Bone marrow (tissue), 2 donors: ENCODE measurements at places on chromosomes 7 and 10.

DNA sequence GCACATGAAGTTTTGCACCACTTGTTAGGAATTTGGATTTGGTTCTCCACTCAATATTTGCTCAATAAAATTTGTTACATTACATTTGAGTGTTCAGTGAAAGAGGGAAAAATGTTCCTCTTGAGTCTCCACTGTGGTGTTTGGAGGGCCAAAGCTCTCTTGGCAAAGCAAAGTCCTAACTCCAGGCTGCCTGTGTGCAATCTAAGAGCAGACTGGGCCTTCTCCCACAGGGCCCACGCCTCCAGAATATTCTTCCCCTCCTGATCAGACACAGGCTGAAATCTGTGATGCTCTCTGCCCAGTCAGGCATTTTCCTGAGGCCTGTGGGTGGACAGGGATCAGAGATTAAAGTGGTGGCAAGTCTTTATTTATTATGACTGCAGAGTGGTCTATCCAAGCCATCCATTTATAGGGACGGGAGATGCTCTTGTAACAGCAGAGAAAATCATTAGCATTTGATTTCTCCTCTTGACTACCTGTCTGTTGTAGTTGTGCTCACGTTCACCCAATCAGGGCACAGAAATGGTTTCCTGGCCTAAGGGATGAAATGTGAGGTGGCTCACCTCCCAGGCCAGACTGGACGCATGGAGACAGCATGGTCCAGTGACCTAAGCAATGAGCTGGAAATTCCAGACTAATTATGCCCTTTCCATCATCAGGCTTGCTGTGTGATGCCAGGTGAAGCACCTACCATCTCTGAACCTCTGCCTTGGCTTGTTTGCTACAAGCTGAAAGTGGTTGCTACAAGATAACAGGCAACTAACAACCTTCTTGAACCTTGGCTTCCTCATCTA lies 147.1 kb upstream of the NRBF2 start:
- DNase-seq: no peak

DNA sequence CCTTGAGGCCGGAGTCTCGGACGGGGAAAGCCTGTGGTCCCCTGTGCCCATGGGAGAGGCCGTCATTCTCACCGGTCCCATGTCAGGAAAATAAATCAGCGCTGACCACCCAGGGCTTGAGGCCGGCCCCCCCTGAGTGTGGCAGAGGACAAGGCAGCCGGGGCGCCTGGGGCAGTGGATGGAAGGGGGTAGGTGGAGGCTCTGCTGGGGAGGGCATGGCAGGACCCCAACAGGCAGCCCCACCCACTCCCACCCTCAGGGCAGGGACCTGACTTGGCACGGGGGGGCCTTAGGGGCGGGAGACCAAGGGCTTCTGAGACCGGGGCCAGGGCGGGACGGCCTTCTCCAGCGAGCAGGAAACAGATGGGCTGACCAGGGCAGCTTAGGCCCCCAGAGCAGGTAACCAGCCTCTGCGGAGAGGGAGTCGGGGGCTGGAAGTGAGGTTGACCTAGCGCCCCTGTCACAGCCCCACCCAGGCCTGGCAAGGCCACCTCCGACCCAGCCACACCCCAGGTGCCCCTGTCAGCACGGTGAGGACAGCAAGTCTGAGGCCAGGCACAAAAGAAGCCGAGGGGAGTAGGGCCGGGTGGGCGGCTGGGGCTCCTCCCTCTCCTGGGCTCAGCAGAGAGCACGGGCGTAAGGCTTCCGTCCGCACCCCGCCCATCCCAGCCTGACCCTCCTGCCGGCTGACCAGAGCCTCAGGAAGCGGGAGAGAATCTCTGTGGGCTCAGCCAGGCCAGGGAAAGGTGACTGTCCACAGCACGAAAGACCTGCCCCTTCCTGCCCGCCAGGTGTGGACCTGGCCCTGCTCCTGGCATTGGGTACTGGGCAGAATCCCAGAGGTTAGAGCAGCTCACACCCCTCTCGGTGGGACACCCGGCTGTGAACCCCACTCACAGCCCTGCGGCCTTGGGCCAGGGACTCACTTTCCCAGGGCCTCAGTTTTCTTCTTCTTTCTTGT lies 87.4 kb downstream of the FOXL3 start:
- no peak for DNase-seq

GRCh38 chr10:119306514-119306951 lies 99.2 kb downstream of the GRK5 start:
- peak; percentile 89 for DNase-seq

DNA sequence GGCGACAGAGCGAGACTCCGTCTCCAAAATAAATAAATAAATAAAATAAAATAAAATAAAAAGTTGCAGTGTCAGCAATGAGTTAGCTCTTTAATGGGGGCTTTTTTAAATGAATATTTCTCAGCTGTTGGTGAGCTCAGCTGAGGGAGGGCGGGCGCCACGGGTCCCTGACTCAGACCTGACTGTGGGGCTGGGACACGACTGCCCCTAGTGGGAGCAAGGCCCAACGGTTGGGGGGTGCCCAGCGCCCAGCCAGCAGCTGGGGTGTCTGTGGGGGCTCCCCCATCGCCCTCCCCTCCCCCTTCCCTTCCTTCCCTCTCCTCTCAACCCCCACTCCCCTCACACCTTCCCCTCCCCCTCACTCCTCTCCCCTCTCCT lies 46.6 kb downstream of the PWWP2B start:
- peak; percentile 99 for DNase-seq

DNA sequence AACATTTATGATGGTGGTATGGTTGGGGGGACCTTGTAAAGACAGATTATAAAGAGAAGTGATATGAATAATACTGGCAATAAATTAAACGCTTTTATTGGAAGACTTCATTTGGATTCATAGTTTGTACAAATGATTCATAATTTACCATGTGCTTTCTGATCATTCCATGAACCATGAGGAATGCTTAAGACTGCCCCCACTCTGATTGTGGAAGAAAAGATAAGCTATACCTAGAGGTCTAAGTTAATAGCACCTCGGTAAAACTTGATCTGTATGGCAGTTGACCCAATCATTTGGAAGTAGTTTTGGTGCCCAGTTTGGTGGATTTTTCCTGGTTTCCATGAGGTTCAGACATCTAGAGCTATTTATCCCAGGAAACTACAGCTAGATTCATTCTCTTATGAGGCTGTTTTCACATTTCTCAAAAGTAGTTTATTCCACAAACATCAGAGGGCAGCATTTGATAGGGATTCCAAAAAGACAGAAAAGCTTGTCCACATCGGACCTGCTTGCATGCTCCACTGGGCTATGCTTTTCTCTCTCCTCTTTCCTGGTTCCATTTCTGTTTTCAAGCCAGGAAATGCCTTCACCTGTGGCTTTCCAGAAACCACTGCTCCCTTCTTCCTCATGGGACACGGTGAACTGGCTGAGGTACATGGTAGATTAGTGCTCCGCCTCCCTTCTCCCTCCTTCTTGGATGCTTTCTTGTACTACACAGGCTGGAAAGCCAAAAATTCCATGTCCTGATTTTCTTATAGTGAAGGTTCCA lies 29.2 kb downstream of the TFAM start:
- no peak for DNase-seq

DNA sequence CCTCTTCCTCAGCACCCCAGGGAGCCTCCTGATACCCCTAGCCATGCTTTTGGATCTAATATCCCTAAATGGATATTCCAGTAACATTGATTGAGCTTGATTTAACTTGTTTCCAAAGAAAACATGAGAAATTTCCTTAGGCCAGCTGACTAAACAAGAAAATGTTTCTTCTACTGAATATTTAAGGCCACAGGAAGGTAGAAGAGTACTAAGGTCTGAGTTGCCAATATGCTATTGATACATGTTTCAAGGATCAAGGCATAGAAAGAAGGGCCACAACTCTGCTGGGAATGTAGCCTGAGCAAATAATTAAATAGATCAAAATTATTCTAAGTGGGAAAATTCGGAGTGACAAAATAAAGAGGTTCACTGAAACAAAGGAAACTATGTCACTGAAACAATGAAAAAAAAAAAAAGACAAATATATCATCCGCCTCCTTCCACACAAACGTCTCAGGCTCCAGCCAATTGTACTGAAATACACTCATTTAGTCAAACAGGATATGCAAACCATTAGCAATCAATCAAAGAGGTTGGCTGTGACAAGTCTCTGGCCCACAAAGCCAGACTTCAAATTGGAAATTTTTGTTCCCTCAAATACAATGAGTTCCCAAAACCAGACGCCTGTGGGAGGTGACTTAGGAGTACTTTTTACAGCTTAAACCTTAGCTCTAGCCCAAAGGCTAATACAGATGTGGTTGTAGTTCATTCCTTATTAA lies 396.2 kb downstream of the HTR7 start:
- DNase-seq: no peak

DNA sequence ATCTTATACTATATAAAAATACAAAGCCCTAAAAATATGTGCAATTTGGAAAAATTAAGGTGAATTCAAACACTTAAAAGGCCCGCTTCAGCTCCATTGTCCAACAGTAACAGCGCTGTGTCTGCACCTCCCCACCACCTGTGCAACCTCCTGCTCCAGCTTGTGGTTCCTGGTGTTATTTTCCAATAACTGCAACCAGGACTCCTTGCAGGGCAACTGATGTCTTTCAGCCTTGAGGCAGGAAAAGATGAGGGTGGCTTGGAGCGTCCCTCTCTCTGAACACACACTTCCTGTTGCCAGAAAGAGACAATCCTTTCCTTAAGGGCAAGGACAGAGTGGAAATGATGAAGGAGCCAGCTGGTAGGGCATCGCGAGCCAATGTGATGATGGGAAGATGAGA lies 336.0 kb downstream of the GLRX3 start:
- DNase-seq: no peak

DNA sequence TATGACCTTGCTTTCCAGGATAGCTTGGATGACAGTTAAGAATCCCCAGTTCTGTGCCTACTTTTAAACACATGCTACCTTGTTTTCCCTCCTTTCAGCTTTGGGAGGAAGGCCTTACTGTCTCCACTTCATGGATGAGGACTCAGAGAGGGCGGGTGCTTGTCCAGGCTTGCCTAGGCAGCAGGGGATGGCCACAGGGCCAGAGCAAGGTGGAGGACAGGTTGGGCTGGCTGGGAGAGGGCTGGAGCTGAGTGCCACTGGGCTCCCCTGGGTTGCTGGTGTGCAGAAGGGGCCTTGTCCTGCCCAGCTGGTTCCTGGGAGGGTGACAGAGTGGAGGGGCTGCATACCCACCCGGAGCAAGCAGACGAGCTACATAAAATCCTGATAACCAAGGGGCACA lies 117.8 kb downstream of the GRK5 start:
- DNase-seq: no peak

GRCh38 chr10:121406823-121407545 lies 191.3 kb downstream of the FGFR2 start:
- no peak for DNase-seq

DNA sequence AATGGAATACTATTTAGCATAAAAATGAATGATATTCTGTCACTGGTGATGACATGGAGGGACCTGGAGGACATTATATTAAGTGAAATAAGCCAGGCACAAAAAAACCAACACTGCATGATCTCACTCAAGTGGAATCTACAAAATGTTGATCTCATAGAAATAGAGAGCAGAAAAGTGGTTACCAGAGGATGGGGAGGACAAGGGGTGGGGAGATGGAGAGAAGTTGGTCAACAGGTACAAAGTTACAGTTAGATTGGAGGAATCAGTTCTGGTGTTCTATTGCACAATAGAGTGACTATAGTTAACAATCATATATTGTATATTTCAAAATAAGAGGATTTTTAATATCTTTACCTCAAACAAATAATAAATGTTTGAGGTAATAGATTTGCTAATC lies 24.7 kb upstream of the SLC18A3 start:
- DNase-seq: no peak

- DNase-seq: no peak
Observed at GRCh38 chr10:80410122-80410521, 1.8 kb downstream of the PRXL2A start.
